ENCODE measurements at places on chromosomes 1 and 21.
A peak's percentile ranks its signal among the peaks of the same experiment; 100 is the strongest.

DNA sequence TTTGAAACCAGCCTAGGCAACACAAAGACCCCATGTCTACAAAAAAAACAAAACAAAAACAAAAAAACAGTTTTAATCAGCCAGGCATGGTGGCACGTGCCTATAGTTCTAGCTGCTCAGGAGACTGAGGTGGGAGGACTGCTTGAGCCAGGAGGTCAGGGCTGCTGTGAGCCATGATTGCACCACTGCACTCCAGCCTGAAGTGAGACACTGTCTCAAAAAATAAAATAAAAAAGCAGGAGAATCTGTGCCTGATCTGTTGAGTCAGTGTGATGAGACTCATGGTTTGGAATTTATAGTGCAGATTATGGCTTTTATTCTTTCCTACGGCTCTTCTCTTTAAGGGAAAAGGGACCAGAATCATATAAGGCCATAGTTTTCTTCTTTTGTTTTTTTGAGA lies 16.5 kb downstream of the TRIT1 start:
- no peak for DNase-seq

- DNase-seq: no peak
Measured at GRCh38 chr1:57101209-57101608, 135.4 kb upstream of the C8B start.

- DNase-seq: no peak
Measured at GRCh38 chr1:197314682-197315081, 46.6 kb downstream of the CRB1 start.

GRCh38 chr1:82606546-82606945 lies 805.8 kb downstream of the ADGRL2 start:
- DNase-seq: no peak

GRCh38 chr1:225990705-225991464 lies 8.3 kb downstream of the SDE2 start:
- DNase-seq: peak; percentile 44
